ENCODE measurements at places on chromosomes 2 and 18.

DNA sequence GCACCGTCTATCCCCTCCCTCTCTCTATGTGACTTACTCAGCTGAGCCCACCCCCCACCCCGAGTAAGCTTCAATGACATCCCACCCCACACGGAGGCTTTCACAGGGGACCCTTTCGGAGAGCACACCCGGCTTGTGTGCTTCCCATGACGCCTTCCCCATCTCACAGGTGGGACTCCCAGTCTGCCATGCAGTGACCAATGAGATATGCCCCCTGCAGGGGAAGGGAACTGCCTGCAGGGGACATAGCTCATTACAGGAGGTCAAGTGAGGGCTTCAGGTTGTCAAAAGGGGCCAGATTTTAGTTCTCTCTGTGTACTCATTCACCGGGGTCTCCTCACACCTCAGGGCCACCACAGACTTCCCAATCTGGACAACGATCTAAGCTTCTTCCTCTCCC, 112.6 kb downstream of the GAREM1 start:
- DNase-seq, result no peak

- DNase-seq, result no peak
Measured at GRCh38 chr2:120251078-120251477, 1.6 kb upstream of the RALB start.

GRCh38 chr18:12828116-12829051, 55.7 kb downstream of the PTPN2 start:
- no peak for DNase-seq

DNA sequence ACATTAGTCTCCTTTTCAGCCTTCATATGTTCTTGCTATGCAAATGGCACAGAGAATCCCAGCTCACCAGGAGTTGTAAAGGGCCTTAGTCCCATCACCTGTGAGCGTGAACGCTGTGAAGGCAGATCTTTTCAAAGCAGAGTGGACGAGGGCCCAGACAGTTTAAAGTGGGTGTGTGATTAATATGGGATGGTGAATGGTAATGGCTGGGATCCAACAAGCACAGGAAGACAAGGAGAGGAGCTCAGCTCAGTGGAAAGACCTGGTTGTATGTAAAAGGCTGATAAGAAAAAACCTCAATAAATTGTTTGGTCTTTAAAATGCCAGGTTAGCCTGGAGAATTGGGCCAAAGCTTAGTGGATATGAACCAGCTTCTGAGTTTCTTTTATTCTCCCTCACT, 326.2 kb downstream of the NYAP2 start:
- no peak for DNase-seq

DNA sequence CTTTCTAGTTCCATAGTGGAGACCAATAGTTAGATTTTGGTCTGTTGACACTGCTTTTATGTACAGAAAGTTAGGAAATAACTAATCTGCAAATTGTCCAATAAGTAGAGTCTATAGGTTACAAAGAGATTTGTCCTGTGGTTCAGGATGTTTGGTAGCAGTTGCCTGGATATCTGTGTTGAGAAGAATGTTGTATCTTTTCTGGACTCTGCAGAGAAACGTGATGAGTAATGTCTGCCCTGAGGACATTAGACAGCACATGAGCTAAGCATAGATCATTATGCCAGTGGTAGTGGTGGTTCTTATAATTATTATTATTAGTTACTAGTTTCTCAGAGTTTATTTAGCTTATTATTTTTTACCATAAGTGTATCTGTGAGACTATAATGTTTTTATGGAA, 65.8 kb downstream of the ANKRD62 start:
- no peak for DNase-seq

- no peak for DNase-seq
Measured at GRCh38 chr2:60320724-60321123, 232.7 kb downstream of the BCL11A start.

DNA sequence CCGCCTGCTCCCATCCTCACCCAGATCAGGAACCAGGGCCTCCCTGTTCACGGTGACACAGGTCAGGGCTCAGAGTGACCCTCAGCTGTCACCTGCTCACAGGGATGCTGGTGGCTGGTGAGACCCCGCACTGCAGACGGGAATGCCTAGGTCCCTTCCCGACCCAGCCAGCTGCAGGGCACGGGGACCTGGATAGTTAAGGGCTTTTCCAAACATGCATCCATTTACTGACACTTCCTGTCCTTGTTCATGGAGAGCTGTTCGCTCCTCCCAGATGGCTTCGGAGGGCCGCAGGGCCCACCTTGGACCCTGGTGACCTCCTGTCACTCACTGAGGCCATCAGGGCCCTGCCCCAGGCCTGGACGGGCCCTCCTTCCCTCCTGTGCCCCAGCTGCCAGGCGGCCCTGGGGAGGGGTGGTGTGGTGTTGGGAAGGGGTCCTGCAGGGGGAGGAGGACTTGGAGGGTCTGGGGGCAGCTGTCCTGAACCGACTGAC, 31.7 kb downstream of the GPC1 start:
- no peak for DNase-seq

GRCh38 chr2:66896131-66896530, 461.2 kb downstream of the MEIS1 start:
- no peak for DNase-seq

DNA sequence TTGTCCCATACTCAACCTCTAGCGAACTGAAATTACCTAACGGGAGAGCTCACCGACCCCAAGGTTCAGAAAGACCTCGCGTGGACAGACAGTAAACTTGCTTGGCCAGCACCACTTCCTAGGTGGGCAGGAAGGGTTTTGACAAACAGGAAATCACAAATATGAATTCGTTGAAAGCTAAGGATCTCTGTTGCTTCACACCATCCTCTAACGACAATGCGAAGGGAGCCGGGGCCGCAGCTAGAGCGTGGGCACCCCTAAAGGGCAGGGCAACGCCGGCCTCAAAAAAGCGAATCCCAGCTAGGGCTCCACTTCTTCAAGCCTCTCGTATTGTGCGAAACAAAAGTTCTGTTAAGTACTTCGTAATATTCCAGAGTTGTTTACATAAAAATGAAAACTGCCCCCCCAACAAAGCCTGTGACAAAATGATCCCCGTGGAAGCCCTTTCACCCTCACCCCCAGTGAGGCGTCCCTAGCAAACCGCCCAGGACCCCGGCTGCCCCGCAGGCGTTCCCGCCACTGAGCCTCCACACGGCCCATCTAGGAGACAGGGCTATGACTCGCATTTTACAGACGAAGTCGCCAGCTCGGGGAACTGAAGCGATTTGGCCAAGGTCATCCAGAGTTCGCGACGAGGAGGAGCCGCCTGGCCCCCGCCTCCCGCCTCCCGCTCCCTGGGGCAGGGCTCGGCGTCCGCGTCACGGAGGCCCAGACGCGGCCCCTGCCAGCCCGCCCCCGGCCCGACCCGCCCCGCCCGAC, 548 bp downstream of the KANSL3 start:
- DNase-seq, result no peak

GRCh38 chr2:142840436-142840835, 37.0 kb upstream of the KYNU start:
- no peak for DNase-seq

DNA sequence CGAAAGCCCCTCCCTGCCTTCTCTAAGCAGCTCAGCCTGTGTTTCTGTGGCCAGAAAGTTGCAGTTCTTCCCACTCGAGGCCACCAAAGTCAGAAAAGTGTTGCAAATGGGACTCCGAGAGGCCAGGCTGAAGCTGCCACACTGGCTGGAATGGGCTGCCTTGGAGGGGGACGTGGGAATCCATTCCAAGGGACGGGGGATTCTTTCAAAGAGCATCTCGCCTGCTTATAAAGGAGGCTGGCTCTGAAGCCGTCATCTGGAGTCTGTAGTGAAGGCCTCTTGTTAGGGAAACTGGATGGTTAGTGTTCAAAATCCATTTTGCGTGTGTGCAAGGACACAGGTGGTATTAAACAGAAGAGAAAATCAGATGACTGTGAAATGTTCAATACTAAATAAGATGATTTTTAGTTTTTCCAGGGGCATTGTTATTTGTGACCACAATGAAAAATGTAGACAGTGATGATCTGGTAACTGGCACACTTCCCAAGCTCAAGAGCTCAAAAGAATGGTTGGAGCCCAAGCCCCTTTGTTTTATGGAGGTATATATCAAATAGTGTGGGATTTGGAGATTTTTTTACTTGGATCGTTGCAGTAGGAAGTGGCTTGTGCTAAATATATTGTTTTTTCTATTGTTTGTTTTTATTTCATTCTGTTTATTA, 782 bp downstream of the FAM228B start:
- DNase-seq, result no peak

DNA sequence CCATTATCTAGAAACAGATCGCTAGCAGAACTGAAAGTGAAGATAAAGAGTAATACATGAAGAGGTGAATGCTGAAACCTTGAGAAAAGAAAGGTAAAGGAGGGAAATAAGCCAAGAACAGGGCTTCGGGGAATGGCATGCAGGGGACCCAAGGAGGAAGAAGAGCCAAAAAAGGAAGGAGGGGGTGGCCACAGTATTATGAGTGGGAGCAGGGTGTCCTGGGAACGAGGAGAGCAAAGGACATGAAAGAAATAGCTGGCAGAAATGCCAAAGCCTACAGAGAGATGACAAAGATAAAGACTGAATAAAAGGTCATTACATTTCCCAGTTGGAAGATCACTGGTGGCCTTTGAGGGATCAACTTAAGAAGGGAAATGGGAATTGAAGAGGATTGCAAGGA, 82.9 kb downstream of the ACTR3 start:
- DNase-seq, result no peak

DNA sequence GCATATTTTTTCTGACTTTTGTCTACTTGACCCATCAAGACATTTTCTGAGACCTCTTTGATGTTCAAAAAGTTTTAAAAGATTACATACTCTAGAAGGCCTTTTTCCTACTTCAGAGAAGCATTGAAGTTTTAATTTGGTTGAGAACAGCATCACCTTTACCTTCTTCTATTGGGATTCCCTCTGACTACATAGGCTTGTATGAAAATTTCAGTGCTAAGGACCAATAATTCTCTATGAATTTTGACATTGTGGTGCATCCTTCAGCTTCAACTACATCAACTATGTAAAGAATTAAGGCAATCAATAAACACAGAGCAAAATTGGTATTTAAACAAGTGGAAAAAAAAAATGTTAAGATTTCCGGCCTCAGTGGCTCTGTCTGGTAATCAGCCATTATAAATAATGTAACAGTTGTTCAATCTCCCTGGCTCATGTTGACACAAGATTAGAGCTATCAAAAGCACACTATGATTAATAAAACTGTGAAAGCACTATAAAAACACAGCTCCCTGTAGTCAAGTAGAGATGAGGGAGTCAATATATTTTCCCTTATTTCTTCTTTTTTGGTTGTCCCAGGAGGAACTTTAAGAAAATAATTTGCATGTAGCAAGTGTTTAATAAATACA, 627.0 kb upstream of the SYT4 start:
- DNase-seq, result no peak

DNA sequence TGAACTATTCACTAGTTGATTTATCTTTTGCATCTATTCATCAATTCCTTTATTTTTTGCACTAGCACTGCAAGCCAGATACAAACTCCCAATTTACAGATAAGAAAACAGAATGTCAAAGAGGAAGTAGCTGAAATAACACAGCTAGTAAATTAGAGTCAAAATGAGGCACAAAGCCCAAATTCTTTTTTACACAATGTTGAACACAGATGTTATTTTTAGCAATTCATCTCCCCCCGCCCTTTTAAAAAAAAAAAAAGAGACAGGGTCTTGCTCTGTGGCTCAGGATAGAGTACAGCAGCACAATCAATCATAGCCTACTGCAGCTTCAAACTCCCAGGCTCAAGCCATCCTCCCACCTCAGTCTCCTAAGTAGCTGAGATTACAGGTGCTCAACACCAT, 127.8 kb downstream of the CCBE1 start:
- no peak for DNase-seq

All from NCI-H748 treated with DMSO at 0.1 percent for 48 hours (cell line).